ENCODE measurements at places on chromosomes 6 and 20.

DNA sequence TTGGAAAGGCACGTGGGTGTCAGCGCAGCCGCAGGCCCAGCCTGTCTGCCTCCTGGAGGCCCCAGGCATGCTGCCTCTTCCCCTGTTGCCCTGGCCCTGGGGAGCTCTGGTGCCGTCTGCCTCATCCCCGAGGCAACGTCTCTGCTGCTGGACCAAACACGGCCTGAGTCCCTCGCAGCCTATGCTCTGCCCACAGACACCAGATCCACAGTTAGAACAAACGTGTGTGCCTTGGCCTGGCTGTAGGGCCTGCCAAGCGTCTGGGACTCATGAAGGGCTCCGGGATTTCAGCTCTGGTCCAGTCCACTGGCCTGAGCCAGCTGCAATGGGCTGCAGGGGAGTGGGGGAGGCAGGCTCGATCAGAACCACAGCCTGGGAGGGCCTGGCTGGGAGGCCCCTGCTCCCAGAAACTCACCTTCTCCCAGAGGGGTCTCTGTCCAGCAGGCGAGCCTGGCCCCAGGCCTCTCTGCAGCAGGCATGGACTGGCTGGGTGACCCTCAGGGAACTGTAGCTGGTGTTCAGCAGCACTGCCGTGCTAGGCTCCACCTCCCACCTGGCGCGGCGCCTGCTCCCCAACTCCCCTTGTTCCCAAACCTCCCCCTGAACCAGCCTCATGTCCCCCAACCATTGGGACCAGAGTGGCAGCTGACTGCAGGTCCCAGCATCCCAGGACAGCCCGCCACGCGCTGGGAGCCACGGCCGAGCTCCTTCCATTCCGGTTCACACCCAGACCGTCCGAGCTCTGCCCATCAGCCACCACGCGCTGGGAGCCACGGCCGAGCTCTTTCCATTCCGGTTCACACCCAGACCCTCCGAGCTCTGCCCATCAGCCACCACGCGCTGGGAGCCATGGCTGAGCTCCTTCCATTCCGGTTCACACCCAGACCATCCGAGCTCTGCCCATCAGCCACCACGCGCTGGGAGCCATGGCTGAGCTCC lies 197.0 kb downstream of the DLL1 start:
- DNase-seq, result no peak

DNA sequence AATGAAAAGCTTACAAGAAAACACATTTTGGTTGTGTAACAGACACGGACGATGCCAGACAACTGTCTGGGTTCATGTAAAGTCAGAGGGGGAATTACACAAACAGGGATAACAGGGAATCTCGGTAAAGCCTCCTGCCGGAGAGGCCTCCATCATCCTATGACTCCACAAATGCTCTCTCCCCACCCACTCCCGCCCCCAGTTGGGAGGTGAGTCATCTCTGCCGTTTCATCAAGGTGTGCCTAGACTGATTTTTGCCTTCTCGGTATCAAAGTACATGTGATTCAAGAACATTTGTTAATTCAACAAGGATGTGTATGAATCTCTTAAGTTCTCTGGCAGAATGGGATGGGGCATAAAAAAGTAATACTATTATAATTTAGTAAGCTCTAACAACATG lies 304.9 kb upstream of the PRDM1 start:
- no peak for DNase-seq

DNA sequence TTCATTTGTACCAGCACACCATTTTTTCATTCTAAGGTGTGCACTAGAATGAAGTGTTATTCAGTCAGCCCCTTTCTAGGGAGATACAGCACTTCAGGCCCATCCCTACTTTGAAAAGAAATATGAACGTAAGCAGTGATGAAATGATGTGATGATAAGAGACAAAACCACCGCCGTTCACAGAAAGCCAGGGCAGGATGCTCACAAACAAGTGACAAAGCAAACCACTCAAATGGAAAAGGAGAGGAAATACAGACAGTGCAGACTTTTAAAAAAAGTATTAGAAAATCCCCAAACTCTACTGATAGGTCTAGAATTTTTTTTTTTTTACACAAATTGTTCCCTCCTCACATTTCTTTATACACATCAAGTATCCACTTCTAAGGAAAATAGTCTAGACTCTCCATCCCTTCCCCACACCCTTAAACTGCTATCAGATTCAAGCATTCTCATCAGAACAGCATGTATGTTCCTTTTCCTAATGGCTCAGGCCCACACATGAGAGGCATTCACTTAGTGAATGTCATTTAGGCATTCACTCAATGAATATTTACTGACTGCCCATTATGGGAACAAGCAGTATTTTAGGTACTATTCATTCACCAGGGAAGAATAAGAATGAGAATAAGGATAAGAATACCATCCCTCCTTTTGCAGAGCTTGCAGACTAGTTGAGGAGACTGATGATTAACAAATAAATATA lies 243.5 kb downstream of the GMPR start:
- no peak for DNase-seq

DNA sequence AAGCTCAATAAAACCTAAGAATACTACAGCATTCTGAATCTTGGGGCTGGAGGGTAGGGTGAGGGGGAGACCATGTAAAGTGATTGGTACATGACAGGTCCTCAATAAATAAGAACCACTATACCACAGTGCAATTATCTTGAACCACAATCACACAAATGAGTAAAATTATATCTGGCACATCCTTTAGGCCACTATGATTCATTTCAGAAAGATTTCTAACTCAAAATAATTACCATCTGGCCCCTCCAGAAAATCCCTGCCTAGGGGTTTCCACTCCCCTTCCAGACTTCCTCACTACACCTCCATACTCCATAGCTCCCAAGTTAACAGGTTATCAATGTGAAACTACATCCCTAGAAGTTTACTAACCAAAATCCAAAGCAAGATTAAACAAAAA lies 19.7 kb downstream of the AKIRIN2 start:
- no peak for DNase-seq

DNA sequence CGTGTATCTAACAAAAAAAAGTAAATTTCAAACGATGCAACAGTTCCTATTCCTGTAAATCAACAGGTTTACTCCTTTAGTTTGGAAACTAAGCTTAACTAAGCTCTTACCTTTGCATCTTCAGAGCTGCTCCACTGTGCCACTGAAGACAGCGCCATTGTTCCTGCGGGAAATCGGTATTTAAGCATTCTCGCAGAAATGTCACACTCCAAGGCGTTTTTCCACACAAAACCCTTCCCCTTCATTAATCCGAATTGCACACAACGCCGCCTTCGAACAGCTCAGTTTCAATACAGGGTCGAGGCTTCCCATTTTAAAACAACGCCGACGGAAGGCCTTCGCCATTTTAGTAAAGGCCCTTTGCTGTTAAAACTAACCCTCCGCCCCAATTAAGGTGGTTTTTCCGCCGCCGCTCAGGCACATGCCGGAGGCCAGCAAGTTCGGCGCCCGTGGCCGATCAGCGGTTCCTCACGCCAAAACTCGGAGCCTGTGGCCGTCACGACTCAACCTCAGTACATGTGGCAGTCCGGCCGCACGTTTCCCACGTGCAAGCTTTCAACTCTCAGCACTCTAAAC lies 35.4 kb upstream of the SYNCRIP start:
- no peak for DNase-seq

DNA sequence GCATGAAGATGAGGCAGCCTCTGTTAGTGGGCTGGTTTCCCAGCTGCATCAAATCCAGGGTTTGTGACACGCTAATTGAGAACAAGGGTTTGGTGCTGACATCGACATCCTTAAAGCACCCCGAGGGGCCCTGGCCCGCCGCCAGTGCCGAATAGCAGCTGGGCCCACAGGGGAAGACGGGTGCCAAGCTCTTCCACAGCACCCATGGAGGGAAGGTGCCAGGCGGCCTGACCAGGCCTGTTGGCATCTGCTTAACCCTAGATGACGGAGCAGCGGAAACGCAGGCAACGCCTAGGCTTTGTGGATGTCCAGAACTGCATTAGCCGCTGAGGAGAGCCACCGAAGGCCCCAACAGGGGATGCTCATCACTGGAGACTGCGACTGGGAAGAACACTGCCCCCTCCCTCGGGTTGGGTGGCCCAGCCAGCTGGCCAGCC lies 16.0 kb downstream of the UQCC2 start:
- DNase-seq, result no peak

- no peak for DNase-seq
Observed at GRCh38 chr6:6890400-6890858, 217.3 kb upstream of the RREB1 start.

DNA sequence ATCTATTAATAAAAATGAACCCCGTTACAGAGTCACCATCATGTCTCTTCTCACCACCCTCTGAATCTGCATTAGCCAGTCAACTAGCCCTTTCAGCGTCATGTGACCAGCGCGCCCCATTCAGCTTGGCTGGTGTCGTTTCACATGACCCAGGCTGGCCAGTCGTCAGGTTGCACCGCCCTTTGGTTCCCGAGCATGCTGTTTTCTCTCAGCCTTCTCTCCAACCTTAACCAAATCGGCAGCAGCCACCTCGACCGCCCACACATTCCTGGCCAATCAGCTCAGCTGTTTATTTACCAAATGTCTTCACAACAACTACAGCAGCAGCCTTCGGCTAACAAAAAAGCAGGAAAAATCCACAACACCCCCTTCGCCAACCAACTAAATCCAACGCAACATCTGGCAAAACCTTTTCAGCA lies 5.6 kb downstream of the SRSF3 start:
- DNase-seq, result no peak

GRCh38 chr6:103273048-103273447 lies 1586.7 kb downstream of the HACE1 start:
- DNase-seq, result no peak

DNA sequence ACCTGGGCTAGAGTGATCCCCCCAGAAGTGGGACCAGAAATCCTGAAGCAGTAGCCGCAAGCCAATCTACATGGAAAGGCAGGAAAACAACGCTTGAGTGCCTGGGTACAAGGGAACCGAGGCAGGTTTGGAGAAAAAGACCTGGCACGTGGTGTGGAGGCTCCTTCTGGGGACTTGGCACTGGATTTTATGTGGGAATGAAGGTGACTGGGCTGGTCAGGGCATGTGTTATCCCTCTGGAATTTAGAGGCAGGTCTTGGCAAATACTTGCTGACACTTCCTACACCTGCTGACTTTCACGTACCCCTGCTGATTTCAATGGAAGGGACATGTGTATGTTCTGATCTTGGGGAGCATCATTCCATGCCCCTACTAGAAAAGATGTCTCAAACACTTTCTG lies 25.0 kb upstream of the FAM217A start:
- DNase-seq, result no peak

DNA sequence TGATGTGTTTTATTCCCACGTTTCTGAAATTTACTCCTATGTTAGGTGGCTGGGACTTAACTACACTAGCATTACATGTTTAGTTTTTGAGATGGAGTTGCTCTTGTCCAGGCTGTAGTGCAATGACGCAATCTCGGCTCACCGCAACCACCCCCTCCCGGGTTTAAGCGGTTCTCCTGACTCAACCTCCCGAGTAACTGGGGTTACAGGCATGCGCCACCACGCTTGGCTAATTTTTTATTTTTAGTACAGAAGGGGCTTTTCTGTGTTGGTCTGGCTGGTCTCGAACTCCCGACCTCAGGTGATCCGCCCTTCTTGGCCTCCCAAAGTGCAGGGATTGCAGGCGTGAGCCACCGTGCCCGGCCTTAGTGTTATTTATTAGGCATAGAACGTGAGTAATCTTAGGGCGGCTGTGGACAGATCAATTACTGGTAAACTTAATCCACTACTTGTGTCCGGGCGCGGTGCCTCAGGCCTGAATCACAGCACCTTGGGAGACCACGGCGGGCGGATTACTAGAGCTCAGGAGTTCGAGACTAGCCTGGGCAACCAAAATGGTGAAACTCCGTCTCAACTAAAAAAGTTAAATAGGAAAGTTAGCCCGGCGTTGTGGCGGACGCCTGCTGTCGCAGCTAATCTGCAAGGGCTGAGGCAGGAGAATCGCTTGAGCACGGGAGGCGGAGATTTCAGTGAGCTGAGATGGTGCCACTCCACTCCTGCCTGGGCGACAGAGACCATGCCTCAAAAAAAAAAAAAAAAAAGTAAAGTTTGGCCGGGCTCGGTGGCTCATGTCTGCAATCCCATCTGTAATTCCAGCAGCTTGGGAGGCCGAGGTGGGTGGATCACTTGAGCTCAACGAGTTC lies 123.7 kb upstream of the BTN3A2 start:
- DNase-seq, result no peak

- DNase-seq, result no peak
Observed at GRCh38 chr6:100493206-100493888, 28.6 kb upstream of the SIM1 start.

GRCh38 chr6:126721581-126722160 lies 381.8 kb downstream of the CENPW start:
- no peak for DNase-seq

DNA sequence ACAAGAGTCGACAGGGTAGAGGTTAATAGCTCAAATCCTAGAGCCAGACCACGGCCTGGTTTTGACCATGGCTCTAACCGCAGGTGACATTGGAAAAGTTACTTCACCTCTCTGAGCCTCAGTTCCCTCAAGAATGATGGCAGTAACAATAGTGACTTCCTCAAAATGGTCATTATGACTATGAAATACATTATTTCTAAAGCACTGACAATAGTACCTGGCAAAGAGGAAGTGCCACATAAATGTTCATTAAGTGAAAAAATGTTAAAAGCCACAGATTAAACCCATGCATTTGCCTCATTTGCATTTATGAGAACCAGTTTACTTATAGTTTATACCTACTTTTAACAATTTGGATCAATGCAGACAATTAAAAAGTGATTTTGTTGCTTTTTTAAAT lies 12.3 kb downstream of the BTBD3 start:
- no peak for DNase-seq

GRCh38 chr6:150079604-150080003 lies 10.7 kb upstream of the ULBP3 start:
- no peak for DNase-seq

DNA sequence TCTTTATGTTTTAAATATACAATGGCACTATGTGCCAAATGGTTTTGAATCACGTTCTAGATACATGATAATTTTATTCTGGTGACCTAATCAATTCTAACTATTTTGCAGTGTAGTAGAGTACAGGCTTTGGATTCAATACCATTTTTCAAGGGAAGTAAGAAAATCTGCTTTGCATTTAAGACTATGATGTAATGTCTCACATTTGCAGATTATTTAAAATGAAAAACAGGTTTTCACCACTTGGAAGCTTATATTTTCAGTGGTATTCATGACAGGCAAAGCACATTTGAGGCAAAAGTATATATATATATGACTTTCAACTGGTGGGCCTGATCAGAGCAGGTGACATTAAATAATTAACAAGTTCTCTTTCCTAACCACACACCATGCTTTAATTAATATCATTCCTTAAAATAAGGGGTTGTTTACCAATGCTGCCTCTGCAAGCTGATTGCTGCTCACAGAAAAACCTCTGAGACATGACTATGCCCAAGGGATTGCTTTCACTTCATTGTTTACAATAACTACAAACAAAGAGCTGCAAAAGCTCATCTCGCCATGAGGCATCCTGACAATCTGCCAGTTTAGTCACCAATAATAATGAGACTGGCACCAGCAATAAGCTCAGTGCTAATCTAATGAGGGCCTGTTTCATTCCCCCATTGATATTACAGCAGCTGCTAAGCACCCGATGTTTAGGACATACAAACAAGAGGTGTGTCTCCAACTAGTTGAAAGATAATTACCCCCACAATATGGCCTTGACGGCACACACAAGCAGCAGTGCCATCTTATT lies 1176.0 kb upstream of the GJE1 start:
- no peak for DNase-seq
